Neural crest cell (in vitro differentiated cells): ENCODE measurements at places on chromosomes 1 and 21. TPM values are rescaled to one million over a fixed set of nuclear protein-coding genes. Genes with fewer than 3 reads are reported as not detected.

DNA sequence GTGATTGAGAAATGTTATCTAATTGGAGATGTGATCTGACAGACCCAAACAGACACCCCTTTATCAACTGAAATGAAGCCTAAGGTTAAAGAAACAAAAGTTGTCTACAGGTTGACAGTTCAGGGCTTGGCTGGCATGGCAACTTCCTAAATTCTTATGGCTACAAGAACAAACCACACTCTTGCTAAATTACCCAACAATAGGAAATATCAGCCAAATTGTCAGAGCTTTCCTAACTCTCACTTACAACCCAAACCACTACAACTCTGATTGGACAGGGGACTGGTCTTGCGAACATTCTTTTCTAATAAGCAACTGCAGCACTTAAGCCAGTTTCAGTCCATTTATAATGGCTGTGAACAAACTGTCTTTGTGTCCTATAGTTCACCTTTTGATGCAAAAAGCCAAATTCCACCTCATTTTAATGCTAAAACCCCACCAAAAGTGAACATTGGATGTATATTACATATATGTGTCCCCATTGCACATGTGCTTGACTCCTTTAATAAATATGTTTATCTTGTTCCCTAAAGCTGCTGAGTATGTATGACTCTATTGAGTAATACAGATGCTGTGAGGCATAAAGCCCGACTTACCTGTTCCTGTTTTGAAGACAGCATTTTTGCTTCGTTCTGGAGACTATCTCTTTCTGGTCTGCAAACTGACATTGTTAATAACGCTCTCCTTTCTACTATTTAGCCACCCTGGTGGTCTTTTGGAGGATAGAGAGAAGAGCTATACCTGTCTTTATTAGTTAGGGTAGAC is 101.3 kb upstream of the HMCN1 start:
- no peak overlapping the region for H3K4me3 ChIP-seq
- H3K27me3 ChIP-seq, result no peaks in the 10 kb centered on the region
- no peak overlapping the region for H3K27ac ChIP-seq
- H3K36me3 ChIP-seq, result peaks cover 6% of the 10 kb centered on the region

DNA sequence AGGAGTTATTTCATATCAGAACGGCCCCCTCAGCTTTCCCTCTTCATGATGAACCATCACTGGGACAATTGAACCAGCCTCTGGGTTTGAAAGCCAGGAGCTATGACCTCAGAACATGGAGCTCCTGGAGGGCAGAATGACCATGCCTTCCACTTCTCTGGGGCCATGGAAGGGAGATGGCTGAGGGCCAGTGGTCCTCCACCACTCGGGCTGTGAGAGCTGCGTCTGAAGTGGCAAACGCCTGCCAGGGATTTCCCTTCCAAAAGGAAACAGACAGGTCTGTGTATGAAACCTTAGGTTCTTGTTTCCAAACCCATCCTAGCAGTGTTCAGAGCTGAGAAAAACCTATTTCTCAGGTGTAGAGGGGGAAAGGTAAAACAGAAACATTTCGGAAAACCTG is 22.5 kb downstream of the PKP1 start:
- H3K4me1 ChIP-seq, result peaks cover 11% of the 10 kb centered on the region
- peaks cover 30% of the 10 kb centered on the region for H3K27me3 ChIP-seq
- no peak overlapping the region for H3K4me3 ChIP-seq
- no peaks in the 10 kb centered on the region for H3K36me3 ChIP-seq
- no peak for DNase-seq

DNA sequence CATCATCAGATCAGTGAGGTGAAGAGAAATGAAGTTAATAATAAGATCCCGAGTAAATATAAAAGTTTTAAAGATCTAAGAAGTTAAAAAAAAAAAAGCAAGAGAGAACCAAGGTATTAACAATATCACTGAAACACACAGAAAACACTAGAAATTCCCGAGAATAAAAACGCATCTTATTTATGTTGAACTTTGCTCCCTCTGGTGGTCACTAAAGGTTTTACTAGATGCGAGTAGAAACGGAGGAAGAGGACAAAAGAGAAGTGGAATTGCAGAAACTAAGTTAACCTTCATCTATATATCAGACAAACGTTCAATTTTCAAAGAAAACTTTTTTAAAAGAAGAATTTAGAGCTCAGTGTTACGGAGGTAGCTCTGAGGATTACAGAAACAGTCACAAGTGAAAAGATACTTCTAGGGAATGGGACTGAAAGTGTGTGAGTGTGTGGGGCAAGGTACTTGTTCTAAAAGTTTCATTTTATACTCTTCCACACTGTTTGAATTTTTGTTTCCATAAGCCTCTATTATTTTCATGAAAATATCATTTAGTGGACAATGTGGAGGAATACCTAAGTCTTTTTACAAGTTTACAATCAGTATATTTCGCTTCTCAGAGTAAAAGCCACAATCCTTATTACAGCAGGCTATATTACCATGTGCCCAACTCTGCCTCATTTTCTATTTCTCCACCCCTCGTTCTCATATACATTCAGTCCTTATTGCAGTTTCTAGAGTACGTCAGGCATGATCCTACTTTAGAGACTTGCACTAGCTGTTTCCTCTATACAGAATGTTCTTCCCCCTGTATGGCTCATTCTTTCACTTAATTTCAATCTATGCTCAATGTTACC is 19.7 kb downstream of the ACBD6 start:
- H3K4me1 ChIP-seq, result peaks cover 15% of the 10 kb centered on the region
- no peak overlapping the region for H3K4me3 ChIP-seq
- peak; percentile 18 for DNase-seq
- peaks cover 12% of the 10 kb centered on the region for H3K36me3 ChIP-seq
- H3K27ac ChIP-seq, result no peak overlapping the region
- no peaks in the 10 kb centered on the region for H3K27me3 ChIP-seq

DNA sequence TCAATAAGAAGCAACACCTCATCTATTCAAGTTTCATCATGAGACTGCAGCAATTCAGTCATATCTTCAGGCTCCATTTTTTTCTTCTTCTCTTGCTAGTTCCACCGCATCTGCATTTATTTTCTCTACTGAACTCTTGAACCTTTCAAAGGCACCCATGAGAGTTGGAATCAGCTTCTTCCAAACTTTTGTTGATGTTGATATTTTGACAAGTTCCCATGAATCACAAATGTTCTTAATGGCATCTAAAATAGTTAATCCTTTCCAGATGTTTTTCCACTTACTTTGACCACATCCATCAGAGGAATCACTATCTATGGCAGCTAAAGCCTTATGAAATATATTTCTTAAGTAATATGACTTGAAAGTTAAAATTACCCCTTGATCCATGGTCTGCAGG is 434.3 kb downstream of the GPATCH2 start:
- no peak overlapping the region for H3K4me3 ChIP-seq
- no peaks in the 10 kb centered on the region for H3K27me3 ChIP-seq
- H3K36me3 ChIP-seq, result no peaks in the 10 kb centered on the region
- H3K4me1 ChIP-seq, result no peaks in the 10 kb centered on the region
- no peak overlapping the region for H3K27ac ChIP-seq

- no peak overlapping the region for H3K4me3 ChIP-seq
- no peak overlapping the region for H3K27ac ChIP-seq
- DNase-seq, result no peak
- H3K4me1 ChIP-seq, result peaks cover 6% of the 10 kb centered on the region
Measured at GRCh38 chr1:205920861-205921569, 22.2 kb downstream of the SLC26A9 start.

DNA sequence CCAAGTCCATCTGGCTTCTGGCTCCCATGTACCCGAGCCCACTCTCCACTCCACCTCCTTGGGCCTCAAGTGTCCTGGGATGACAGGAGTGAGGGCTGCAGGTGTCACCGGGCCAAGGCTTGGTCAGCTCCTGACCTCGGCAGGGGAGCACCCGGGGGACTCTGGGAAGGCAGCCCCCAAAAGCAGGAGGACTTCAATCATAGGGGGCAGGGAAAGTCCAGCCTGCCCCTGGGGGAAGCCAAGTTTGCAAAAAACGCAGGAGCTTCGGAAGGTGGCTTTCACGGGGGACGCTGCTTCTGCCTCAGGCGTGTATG is 56.8 kb downstream of the KCNAB2 start:
- H3K27me3 ChIP-seq, result no peaks in the 10 kb centered on the region
- no peak overlapping the region for H3K27ac ChIP-seq
- peaks cover 5% of the 10 kb centered on the region for H3K4me1 ChIP-seq
- H3K4me3 ChIP-seq, result no peak overlapping the region

DNA sequence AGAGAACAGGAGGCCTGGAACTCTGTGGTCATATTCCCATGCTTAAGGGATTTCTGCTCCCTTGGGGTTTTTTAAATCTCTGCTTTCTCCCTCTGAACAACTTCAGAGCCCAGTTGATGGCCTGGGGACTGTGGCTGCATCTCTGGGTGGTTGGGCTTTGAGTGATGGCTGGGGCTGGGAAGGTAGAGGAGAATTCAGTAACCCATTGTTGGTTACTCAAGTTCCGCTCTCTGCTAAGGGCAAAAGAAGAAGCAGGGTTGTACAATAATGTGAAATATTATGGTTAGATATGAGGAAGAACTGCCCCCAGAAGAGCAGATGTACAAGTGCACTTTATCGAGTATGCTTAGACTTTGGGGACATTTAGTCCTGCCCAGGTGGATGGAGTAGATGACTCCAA is 72.1 kb upstream of the CNTN2 start:
- no peaks in the 10 kb centered on the region for H3K4me1 ChIP-seq
- H3K36me3 ChIP-seq, result no peaks in the 10 kb centered on the region
- H3K27ac ChIP-seq, result no peak overlapping the region

LDLRAD1 gene
- not detected in 2 replicates for total RNA-seq

CKS1B gene
- 211 and 217 TPM in 2 replicates for total RNA-seq
